ENCODE measurements at places on chromosomes 3 and 15. TPM values are rescaled to one million over a fixed set of nuclear protein-coding genes. Genes with fewer than 3 reads are reported as not detected.

RLBP1 gene
- not detected for total RNA-seq

DNA sequence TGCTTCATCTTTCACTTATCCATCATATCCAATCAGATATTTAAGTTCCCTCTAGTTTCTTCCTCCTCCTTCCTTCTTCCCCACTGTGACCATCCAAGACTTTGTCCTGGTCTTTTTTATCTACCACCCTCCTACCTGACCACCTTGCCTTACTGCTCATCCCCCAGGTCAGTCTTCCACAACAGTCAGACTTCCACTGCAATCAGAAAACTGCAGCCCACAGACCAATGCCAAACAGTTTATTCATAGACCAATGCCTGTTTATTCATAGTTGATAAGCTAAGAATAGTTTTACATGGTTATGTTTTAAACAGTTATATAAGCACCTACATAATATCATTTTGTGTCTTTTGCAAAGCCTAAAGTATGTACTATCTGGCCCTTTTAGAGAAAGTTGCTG is 65.5 kb downstream of the TRIM69 start:
- no peak for DNase-seq

DNA sequence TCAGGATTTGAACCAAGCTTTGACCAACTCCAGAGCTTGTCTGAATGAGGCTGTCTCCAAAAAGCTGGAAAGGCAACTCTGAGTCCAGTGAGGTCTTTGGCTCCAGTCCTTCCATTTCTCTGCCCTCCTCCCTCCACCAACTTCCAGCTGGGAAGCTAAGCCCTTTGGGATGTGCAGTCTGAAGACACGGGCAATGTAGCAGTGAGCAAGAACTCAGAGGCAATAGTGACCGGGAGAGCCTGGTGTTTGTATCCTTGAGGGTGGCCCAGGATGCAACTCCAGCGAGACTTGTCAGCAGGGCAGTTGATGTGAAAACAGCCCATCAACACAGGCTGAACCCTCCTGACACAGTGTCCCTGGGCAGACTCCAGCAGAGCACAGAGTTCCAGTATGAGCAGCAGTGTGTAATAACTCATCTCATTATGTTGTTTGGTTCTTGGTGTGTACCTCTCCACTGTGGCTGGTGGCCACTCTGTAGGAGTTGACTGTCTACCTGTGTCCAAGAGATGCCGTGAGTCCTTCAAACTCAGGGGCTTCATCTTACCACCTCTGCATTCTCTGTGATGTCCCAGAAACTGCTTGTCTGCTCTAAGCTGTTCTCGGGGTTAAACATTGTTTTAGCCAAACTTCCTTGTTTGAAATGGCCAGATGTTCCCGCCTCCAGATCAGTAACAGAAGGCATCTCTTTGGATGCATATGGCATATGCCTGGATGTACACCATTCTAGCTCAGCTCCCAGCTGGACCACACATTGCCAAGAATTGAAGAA is 6.6 kb downstream of the CDCP1 start:
- DNase-seq, result no peak

DNA sequence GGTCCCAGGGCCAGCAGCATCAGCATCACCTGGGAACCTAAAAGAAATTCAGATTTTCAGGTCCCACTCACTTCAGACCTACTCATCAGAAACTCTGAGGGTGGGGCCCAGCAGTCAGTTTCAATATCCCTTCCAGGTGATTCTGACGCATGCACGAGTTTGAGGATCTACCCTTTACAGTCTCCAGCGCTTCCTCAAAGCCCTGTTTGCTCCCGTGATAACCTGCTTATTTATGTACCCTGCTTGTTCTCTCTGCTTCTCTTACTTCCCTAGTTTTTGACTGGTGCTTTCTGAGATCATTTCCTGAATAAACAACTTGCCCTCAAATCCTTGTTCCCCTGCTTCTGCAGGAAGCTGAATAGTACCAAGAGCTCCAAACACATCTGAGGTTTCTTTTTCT is 245.3 kb downstream of the ZNF621 start:
- no peak for DNase-seq

- DNase-seq, result no peak
Measured at GRCh38 chr15:45664451-45664850, 29.6 kb downstream of the SQOR start.

Data from activated CD4-positive, alpha-beta memory T cell treated with anti-CD3 and anti-CD28 coated beads, Interleukin-2, amount 10 ng/mL, durations not matched to agents 7 days and 5 days (primary cell).